ENCODE measurements at places on chromosomes 2 and 18. TPM values are rescaled to one million over a fixed set of nuclear protein-coding genes. Genes with fewer than 3 reads are reported as not detected.

DNA sequence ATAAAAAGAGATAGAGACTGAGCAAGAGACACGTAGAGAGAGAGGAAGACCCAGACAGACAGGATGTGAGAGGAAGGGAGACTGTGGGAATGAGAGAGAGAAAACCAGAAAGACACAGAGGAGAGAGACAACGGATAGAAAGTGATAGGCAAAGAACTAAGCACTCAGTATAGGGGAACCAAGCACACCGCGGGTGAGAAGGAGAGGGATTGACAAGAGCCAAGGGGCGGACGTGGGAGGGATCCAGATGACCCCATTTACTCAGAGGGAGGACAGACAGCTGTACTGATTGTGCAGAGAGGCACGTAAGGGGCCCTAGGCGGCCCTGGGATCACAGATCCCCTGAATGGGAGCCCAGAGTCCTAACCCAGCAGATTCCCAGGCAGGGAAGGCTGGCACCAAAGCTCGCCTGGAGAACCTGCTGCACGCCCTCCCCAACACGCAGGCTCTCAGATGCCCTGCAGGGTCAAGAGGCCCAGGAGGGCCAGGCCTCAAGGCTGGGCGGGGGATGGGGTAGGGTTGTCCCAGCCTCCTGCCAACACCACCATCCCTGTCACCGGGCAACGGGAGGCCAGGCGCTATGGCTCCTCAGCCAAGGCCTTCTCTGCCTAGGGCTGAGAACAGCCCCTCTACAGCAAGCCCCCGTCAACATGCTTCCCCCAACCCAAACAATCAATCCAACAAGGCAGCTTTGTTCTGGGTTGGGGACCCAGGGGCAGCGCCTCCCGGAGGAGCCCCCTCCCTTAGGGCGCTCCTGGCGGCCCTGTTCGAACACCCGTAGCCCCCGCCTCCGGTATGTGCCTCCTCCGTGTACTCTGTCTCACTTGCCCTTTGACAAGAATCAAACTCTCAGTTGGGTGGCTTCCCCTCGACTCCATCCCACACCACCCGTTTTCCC lies 579 bp downstream of the LOXL3 start:
- DNase-seq, result no peak

IKZF2 gene
- total RNA-seq, result 4.0 TPM

GRCh38 chr18:38256366-38256765 lies 690.8 kb upstream of the CELF4 start:
- DNase-seq, result no peak

GRCh38 chr2:141440072-141440635 lies 690.7 kb downstream of the LRP1B start:
- DNase-seq, result no peak

SAG gene
- total RNA-seq, result not detected
